Substantia nigra (tissue), 51 donors: ENCODE measurements at places on chromosomes 16 and 17.

- no peak for DNase-seq
Measured at GRCh38 chr17:5874486-5874885, 195.7 kb upstream of the WSCD1 start.

DNA sequence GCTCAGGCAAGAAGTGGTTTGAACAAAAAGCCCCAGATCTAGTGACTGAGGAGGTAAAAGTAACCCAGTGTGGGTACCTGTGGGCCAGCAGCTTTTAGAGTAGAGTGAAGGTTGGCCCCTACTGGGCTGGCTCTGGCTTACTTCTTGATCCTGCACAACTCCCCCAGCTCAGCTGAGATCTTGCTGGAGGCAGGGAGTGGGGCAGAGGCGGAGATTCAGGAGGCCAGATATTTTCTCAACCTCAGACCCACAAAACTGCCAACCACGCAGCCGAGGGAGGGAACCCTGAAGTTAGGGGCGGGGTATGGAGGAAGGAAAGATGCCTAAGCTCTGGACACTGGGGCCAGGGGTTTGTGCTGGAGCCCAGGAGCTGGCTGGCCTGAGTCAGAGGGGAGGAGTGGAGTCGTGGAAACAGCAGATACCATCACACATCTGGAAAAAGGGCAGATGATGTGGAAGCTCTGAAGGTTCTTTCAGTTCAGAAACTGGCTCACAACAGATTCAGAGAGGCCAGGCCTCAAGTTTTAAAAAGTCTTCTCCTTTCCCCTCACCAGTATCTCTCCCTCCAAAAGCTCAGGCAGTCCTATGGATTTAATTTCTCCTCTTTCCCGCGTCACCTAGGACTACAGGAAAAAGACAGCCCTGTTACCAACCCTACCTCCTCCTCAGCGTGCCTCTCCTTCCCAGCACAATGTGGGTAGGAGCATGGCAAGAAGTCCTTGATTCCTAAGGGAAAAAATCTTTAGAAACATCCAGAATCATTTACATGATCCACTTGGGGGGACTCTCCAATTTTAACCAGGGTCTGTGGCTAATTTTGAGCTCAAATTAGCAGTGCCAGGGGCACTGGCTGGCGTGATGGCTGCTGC lies 48.1 kb downstream of the MYO18A start:
- no peak for DNase-seq

- DNase-seq, result no peak
Measured at GRCh38 chr17:28398280-28398981, 7.6 kb downstream of the SLC46A1 start.

- no peak for DNase-seq
Measured at GRCh38 chr16:363110-363765, 7.1 kb downstream of the MRPL28 start.

DNA sequence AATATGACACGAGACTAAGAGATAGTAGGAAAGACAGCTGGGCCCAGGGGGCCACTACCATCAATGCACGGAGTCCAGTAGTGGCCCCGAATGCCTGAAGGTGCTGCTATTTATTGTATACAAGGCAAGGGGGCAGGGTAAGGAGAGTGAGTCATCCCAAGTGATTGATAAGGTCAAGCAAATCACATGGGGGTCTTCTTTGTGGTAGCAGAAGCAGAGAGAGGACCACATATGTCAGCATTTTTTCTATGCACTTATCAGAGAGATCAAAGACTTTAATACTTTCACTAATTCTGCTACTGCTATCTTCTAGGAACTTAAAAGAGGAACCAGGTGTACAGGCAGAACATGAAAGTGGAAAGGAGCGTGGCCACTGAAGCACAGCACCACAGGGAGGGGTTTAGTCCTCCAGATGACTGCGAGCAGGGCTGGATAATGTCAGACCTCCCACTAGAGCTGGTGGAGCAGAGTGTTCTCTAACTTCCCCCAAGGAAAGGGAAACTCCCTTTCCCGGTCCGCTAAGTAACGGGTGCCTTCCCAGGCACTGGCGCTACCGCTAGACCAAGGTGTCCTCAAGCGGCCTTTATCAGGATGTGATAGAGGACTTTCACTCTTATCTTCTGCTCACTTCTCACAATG lies 26.4 kb upstream of the ARL4D start:
- DNase-seq, result no peak

GRCh38 chr17:74550602-74551001 lies 4.7 kb upstream of the CD300C start:
- DNase-seq, result no peak

- DNase-seq, result no peak
Measured at GRCh38 chr17:81109957-81110356, 55.4 kb upstream of the PVALEF start.

DNA sequence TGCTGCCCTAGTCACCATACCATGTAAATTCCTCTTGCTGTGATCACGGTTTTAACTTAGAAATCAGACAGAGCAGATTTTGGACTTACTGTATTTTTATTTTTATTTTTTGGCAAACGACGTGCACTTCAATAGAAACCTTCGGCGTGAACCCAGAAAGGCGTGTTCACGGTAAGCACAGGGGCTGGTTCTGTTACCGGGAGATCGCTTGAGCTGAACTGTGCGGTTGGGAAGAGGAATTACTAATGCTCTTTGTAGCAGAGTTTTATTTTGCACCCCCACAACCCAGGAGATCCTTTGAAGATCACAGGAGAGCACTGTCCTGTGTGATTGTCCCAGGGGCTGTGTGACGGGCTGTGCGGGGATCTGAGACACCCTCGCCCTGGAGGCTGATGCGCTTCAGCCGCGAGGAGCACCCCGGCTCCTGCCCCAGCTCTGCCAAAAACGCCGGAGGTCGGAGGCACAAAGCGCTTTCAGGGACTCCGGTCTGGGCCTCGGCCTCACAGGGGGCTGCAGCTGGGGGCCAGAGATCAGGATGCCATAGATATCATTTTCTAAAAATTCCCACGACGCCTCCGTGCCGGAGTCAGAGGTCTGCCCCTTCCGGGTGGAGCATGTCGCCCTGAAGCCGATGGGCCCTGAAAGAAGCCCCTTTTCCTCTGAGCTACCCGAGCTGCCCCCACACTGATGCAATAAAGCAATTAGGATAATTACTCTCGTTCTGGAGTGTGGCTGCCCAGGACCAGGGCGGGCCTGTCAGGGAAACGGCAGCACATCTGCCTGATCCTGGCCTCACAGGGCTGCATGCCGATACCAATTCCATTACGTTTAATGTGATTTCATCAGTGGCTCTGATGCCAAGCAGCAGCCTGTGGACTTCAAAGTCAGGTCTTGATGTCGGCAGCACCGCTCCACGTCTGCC lies 71.8 kb downstream of the LMF1 start:
- no peak for DNase-seq

DNA sequence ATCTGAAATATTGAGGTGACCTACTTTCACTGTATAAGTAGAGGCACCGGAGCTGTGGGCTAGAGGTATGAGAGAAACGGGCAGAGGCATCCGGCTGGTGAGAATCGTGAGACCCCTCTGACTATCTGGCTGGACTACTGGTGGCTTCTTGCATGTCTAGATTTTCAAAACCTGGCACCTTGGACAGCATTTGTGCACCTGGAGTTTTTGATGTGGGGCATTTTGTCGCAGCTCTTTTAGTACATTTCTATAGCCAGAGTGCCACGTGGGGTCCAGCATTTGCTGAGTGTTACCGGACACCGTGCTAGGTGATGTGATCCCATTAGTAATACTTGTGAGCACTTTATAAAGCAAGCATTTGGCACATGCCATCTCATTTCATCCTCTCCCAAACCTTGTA lies 32.6 kb upstream of the SHISA9 start:
- no peak for DNase-seq

DNA sequence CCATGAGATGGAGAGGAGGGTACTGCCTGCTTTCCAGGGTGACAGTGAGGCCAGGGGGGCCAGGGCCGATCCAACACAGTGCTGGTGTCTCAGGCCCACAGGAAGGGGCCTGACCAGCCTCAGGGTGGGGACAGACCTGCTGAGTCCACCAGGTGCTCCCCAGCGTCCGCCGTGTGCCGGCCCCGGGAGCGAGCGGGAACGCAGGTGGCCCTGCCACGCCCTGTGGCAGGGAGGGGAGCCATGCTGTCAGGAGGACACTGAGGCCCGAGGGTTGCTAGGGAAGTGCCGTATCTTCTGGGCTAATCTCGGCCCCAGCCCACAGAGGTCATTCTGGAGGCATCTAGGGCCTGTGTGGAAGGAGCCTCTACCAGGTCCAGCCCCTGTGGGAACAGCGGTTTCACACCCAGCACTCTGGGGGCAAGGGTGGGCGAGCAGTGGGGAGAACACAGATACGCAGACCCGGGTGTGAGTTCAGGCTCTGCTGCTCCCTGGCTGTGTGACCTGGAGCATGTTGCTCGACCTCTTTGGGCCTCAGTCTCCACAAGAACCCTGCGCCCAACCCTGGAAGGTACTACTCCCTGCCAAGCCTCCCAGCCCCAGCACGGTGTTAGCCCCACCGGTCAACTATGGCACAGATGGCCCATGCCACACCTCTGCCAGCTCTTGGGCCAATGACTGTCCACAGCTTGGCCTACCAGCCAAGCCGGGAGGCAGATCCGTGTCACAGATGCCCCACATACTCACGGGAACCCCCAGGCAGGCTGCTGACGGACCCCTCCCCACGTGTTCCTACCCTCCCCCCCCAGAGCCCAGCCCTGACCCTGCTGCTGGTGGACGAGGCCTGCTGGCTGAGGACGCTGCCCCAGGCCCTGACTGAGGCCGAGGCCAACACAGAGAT lies 43.9 kb upstream of the ZC3H18 start:
- peak; percentile 57 for DNase-seq

- DNase-seq, result no peak
Measured at GRCh38 chr16:49875806-49876715, 20.1 kb upstream of the ZNF423 start.

DNA sequence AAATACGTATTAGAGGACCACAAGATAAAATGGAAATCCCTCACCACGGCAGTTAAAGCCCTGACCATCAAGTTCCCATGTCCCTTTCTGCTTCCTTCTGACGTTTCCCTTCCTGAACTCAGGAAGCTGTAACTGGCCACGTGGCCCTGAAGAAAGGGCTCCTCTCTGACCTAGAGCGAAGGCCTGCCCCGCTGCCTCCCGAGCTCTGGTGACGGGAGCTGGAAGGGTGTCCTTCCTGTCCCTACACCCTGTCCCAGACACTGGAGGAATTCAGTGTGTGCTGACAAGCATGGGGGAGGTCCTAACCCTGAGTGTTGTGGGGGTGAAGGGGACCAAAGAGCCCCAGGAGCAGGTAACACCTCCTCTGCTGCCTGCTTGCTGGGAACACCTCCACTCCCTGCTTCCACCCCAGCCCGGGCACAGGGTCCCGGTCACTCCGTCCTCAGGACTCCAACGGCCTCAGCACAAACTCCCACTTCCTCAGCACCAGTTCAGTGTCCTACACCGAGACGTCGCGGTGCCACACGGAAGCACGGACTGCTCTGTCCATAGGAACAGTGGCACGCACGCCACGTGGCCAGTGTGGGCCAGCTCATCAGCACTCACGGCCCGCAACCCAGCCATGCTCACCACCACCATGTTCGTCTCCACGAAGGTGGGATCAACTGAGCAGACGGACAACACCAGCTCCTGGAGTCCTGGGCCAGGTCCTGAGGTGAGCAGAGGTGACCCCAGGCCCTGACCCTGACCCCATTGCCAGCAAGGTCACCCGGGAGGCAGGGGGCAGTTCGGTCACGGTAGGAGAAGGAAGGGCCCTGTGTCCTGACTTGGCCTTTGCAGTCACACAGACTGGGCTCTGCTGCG lies 16.9 kb downstream of the TMEM235 start:
- no peak for DNase-seq

DNA sequence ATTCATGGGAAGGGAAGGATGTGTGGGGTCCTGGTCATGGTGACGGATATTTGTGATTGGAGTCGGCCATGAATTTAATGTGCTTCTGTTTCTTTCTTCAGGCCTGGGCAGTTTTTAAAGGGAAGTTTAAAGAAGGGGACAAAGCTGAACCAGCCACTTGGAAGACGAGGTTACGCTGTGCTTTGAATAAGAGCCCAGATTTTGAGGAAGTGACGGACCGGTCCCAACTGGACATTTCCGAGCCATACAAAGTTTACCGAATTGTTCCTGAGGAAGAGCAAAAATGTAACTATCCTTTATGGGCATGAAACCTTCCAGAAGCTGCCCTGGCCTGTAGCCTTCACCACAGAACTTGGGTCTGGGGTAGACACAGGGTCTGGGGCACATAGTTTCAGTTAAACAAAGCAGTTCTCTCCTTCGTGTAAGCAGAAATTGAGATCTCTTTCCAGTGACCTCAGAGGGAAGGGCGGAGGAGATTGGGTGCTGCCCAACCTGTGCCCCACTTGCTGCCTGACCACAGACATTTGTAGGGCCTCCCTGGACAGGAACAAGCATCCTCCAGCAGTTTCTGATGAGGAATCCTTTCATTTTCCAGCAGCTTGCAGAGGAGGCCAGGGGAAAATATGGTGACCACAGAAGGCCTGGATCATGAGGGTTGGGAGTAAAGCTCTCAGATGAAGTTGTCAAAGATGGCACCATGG lies 10.1 kb downstream of the IRF8 start:
- no peak for DNase-seq

GRCh38 chr17:75909812-75910274 lies 5.2 kb upstream of the MRPL38 start:
- no peak for DNase-seq

DNA sequence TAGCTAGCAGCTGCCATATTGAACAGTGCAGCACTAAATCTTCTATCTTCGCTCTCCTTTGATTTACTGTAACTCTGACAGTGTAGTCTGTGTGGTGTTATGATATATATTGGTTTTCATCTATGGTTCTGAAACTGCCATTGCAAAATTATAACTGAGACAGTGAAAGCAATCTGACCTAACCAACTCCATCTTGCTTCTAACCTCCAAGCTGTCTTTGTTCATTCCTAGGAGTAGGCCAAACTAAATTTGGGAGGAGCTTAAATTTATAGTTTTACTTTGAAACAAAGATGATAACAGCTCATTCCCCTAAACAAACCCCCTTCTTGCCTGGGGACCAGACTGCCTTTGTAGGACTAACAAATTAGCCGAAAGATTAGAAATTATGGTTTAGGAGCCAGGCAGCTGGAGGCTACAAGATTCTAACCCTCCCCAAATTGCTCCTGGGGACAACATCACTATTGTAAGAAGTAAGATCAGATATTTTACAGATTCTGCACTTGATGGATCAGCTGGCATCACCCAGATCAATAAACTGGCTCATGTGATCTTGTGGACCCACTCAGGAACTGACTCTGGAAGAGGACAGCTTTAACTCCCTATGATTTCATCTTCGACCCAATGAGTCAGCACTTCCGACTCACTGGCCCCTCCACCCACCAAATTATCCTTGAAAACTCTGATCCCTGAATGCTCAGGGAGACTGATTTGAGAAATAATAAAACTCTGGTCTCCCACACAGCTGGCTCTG lies 47.0 kb upstream of the FBXO47 start:
- DNase-seq, result no peak

GRCh38 chr16:17836868-17837602 lies 366.3 kb upstream of the XYLT1 start:
- no peak for DNase-seq

GRCh38 chr16:48561960-48562393 lies 48.0 kb downstream of the N4BP1 start:
- DNase-seq, result no peak

GRCh38 chr17:69949973-69950695 lies 124.9 kb upstream of the KCNJ16 start:
- no peak for DNase-seq

GRCh38 chr17:35973333-35974260 lies 7.7 kb downstream of the CCL16 start:
- no peak for DNase-seq

GRCh38 chr16:20883554-20884239 lies 16.5 kb downstream of the DCUN1D3 start:
- DNase-seq, result no peak

GRCh38 chr16:55435387-55435786 lies 43.6 kb upstream of the MMP2 start:
- no peak for DNase-seq

GRCh38 chr16:71706046-71706445 lies 18.5 kb downstream of the PHLPP2 start:
- DNase-seq, result no peak
